CD4-positive, alpha-beta T cell treated with Interleukin-21 for 1 hour (primary cell): ENCODE measurements at places on chromosomes 16 and 17.
A peak's percentile ranks its signal among the peaks of the same experiment; 100 is the strongest.

DNA sequence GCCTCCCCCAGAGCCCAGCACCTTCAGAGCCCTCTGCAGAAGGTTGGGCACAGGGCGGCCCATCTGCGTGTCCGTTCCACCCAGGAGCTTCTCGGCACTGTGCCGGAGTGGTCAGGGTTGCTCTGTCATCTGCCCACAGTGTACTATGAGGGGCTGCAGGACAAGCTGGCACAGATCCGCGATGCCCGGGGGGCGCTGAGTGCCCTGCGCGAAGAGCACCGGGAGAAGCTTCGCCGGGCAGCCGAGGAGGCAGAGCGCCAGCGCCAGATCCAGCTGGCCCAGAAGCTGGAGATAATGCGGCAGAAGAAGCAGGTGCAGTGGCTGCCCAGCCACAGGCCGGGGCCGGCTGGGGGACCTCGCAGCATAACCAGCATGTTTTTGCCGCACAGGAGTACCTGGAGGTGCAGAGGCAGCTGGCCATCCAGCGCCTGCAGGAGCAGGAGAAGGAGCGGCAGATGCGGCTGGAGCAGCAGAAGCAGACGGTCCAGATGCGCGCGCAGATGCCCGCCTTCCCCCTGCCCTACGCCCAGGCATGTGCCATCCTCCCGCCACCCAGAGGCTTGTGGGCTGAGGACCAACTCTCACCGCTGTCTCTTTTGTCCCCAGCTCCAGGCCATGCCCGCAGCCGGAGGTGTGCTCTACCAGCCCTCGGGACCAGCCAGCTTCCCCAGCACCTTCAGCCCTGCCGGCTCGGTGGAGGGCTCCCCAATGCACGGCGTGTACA, 6.8 kb upstream of the MRPL12 start:
- DNase-seq = no peak

- DNase-seq = no peak
These were observed 398.5 kb downstream of the RBFOX1 start for GRCh38 chr16:7731141-7731540.

DNA sequence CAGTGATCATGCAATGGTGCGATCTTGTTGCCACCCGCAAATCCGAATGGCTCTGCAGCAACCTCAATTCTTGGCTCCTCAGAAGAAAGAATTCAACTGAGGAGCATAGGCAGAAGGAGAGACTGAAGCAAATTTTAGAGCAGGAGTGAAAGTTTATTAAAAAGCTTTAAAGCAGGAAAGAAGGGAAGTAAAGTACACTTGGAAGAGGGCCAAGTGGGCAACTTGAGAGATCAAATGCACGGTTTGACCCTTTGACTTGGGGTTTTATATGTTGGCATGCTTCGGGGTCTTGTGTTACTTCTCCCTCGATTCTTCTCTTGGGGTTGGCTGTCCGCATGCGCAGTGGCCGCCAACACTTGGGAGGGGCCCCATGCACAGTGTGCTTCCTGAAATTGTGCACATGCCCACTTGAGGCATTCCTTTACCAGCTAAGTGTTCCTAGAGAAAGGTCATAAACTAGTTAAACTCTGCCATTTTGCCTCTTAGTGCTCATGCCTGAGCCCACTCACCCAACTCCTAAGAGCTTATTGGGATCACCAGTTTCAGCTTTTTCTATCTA, 36.7 kb downstream of the ZNRF1 start:
- no peak for DNase-seq

DNA sequence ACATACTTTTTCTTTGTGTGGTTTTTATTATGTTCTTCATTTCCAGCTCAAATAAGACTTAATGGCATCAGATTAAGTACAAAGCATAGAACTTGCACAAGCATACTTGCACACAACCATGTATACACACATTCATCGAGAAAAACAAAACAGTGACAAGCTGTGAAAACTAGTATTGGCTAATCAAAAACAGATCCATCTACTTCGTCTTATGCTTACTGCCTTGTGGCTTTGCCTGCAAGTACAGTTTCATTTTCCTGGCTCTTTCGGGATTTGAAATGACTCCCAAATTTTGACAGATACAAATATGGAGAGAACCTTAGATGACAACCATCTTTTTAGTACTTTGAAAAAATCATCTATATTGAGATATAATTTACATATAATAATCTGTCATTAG, 338.3 kb downstream of the BCAS3 start:
- DNase-seq = no peak

DNA sequence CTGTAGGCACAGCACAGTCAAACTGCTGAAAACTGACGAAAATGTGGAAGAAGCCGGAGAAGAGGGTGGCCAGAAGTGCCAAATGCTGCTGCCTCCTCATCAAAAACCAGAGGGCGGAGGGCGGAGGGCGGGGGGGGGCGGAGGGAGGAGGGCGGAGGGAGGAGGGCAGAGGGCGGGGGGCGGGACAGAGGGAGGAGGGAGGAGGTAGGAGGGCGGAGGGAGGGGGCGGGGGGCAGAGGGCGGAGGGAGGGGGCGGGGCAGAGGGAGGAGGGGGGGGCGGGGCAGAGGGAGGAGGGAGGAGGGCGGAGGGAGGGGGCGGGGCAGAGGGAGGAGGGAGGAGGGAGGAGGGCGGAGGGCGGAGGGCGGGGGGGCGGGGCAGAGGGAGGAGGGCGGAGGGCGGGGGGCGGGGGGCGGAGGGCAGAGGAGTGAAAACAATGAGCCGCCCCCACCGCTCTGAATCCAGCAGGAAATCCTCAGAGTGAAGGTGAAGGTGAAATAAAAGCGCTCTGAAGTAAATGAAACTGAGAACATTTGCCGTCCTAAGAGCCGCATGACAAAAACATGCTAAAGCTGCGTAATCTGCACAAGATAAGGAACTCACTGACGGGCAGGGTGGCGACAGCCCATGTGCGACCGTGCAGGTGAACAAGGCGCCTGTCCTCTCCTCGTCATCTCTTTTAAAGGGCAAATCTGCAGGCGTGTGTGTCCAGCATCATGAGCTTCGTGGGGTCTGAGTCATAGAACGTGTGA, 22.6 kb upstream of the CBFA2T3 start:
- DNase-seq = peak; percentile 17

DNA sequence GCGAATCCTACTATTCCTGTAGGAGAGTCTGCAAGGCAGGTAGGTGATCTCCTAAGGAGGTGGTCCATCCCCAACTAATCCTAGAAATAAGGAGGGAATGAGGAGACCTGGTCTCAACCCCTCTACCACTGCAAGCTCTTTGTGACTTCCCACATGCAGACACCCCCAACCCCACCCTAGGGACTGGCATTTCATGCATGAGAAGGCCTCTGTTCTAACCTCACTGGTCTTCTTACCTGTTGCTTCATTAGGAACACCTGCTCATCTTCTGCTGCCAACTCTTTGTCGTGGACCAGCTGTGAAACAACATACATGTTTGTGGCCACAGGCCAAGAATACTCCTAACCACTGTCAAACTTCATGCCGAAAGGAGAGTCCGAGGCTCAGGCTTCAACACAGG, 22.6 kb downstream of the DYNC1LI2 start:
- no peak for DNase-seq

- DNase-seq = peak; percentile 20
These were observed 644 bp downstream of the NFAT5 start for GRCh38 chr16:69566240-69566980.

- DNase-seq = no peak
These were observed 105.5 kb downstream of the KPNA2 start for GRCh38 chr17:68141050-68141449.
